LNCaP clone FGC (cell line): ENCODE measurements at places on chromosomes 1 and 21.

DNA sequence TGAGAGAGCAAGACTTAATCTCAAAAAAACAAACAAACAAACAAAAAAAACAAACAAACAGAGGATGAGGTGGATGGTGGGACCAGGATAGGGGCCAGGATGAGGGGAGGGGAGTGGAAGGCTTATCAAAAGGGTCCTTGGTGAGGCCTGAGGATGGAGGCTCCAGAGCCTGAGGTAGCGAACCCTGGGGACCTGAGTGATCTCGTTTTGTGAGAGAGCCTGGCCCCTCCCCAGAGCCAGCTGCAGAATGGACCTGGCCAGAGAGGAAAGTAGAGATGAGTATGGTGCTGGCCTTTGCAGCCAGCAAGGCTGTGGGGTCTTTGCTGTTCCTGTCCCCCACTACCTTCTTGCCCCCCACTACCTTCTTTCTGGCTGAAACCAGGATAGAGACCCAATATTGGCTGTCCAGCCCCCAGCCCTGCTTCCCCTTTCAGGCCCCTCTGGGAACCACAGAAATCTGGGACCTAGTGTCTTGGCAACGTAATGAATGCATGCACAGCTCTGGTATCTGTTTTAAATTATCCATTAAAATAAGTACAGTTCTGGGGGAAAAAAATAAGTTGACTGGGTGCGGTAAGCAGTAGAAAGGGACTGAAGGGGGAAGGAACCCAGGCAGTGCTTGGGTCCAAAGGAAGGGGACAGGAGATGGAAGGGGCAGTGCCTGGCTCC lies 1.1 kb upstream of the LMNA start:
- DNase-seq, result no peak

- no peak for DNase-seq
Observed at GRCh38 chr1:99814373-99814900, 35.7 kb upstream of the AGL start.

DNA sequence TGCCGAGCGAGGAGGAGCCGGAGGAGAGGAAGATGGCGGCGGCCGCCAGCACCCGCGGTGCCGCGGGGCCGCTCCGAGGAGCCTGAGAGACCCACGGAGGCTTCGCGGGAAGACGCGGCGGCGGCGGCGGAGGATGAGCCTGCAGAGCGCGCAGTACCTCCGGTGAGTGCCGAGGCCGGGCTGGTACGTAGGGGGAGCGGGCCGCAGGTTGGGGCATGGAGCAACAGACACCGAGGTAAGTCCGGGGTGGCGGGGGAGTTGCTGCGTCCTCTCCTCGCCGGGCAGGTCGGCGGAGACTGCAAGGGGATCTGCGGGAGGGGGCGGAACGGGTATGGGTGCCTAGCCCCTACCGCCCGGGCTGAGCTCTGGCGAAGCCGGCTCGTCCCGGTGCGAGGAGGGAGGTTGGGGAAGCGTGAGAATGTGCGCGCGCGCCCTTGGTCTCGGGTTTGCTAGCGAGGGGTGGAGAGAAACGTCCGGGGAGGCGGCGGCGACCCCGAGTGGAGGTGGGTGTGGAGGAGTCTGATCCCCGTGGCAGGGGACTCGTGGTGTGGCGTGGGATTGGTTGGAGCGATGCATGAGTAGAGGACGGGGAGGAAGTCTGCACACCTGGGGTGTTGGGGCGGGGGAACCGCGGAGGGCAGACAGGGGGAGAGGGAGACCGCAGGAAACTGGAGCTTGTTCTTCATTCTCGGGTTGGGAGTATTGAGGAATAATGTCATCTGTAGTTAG lies at the start of gene SMG7:
Gene SMG7 (plus strand): TSS at position 12 of the 729 bp plus-strand sequence. CDS start 122 bp downstream, at position 134.
- DNase-seq, result no peak

GRCh38 chr1:7107109-7107830 lies 322.0 kb downstream of the CAMTA1 start:
- no peak for DNase-seq

DNA sequence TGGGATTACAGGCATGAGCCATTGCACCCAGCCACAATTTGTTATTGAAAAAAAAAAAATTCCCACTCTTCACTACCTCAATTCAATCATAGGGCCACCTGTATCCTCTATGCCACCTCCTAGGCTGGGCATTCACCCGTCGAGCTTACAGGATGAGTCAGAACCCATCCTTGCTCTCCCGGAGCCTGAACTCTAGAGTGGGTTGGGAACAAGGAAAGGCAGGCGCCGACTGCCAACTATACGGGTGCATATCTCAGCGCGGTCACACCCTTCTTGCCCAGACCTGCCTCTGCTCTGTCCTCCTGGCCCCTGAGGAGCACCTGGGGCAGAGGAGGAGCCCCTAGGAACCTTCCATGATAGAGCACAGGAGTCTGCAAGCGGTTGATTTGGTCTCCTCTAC lies 21.4 kb upstream of the LBR start:
- DNase-seq, result no peak

DNA sequence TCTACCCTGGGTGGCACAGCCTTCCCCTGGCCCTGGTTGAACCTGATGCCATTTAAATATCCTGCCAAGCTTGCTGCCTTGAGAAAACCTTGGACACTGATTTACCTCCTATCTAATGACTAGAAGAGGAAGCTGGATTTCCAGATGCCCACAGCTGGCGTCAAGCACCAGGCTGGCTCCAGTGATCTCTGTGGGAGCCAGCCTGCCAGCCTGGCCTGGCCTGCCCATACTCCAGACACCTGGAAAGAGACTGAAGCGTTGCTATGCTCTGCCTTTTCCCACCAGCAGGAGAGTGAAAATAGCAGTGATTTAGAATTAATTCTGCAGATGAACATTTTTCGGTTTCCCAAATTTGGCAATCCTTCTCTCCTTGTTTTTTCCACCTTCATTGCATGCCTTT lies 11.5 kb upstream of the EIF4G3 start:
- DNase-seq, result no peak

- no peak for DNase-seq
Observed at GRCh38 chr1:33257772-33258712, 1.8 kb downstream of the ZNF362 start.

DNA sequence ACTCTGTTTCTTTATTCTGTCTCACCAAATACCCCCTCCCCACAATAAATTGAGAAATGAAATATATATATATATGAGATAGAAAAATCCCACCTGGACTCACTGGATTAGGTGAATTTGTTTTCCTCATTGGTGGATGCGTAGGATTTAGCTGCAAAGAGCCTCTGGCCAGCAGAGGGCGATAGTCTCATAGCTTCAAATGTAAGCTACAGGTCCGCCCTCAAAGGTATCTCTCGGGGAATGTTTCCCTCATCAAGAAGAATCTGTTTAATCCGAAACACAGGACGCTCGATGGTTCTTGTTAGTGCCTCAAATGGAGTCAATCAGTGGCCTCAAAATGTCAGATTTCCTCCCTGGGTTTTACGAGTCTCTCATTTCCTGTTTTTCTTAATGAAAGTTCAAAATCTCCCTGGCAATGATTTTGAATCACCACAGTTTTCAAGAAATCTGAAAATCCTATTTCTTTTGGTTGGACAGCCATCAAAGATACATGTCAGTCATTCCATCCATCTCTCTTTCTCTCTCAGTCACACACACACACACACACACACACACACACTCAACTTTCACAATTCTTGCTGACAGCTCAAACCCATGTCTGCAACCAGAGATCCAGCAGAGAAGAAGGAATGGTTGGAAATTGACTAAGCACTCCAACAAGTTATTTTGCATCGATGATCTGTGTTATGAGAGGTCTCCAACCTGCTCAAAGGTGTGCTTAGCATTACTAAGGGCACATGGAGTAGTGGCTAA lies 13.9 kb upstream of the CAMK1G start:
- DNase-seq, result peak; percentile 66

GRCh38 chr1:206716159-206716869 lies 31.6 kb downstream of the MAPKAPK2 start:
- DNase-seq, result no peak

DNA sequence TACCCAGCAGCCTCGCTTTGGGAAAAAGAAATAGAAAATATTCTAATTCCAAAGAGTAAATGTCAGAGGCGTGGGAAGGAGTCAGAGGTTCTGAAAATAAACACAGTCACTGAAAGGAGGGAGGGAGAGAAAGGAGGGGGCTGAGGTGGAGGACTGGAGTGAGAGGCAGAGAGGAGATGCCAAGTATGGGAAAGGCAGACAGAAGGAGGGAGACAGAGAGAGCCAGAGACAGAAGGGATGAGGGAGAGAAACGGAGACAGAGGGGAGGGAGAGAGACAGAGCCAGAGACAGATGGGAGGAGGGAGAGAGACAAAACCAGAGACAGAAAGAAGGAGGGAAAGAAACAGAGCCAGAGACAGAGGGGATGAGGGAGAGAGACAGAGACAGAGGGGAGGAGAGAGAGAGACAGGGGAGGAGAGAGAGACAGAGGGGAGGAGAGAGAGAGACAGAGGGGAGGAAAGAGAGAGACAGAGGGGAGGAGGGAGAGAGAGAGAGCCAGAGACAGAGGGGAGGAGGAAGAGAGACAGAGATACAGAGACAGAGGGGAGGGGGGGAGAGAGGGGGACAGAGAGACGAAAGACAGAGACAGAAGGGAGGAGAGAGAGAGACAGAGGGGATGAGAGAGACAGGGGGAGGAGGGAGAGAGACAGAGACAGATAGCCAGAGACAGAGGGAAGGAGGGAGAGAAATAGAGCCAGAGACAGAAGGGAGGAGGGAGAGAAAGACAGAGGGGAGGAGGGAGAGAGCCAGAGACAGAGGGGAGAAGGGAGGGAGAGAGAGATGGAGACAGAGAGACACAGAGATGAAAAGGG lies 525.5 kb downstream of the MATN1 start:
- DNase-seq, result no peak

GRCh38 chr1:198264282-198264681 lies 107.5 kb downstream of the NEK7 start:
- no peak for DNase-seq

DNA sequence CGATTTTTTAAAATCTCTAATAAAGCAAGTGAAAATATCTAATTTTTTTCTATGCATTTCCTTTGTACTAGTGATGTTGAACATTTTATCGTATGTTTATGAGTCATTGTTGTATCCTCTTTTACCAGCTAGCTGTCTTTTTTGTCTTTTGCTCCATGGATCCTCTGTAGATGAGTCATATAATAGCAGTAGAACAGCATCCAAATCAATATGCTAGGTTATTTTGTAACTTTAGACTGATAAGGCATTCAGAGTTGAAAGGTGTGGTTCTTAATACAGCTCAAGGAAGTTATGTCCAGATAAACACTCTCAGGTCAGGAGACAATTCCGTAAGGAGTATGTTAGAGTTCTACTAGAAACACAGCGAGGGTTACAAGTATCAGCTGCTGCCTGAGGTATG lies 31.9 kb downstream of the MAP10 start:
- no peak for DNase-seq

DNA sequence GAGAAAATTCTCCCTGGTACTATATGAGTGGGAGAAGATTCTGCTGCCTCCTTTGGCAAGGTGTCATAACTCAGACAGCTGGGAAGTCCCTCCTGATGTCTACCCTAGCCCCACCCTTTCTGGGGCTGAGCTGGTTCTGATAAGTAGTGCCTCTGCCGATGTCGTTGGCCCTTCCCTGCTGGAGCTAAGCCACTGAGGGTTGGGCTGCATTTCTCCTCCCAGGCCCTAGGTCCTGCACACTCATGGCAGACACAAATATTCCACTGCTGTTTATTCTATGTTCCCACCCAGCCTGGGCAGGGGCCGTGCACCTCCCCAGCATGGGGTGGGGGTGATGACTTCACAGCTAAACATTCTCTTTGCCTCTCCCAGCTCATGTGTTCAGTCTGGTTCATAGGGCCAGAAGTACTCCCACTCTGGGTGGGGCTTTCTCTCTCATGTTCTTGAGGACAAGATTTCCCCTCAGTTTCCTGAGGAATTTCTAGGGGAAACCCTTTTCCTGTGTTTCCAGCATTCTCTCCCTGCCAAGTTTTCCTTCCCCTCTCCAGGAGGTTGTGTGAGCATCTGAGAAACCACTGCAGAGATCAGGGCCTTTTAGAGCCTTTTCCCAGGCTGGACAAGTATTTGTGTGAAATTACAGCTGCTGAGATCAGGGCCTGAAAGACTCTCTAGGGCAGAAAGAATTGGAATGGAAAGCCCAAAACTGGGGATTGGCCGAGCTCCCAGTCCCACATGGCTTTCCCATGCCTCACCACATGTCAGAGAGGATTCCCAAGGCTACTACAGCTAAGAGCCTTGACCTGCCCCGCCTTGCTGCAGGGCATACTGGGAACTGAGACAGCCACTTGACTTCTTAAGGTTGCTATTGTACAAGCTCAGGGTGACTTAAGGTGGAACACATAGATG lies 66.2 kb downstream of the ATP2B4 start:
- no peak for DNase-seq

DNA sequence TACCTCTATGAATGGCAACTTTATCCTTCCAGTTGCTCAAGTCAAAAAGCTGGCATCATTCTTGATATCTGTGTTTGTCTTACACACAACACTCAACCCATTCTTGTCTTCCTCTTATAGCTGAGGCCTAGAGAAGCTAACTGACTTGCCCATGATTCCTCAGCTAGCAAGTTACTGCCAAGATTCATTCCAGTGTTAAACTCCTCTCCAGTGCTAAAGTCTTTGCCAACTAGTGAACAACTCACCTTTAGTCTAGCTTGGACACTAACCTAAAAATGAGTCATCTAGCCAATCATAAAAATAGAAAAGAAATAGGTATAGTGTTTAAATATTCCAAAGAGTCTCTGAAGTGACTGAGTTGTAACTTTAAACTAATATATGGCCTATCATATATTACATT lies 45.6 kb upstream of the RGS2 start:
- DNase-seq, result no peak
